Mesothelial cell of epicardium (in vitro differentiated cells): ENCODE measurements at places on chromosomes 16 and 17.

- H3K27ac ChIP-seq: no peak overlapping the region
- no peak overlapping the region for H3K4me3 ChIP-seq
- no peak for DNase-seq
- H3K4me1 ChIP-seq: peaks cover 4% of the 10 kb centered on the region
- H3K36me3 ChIP-seq: peaks cover 9% of the 10 kb centered on the region
These were observed 56.4 kb downstream of the WWOX start for GRCh38 chr16:78155791-78156345.

DNA sequence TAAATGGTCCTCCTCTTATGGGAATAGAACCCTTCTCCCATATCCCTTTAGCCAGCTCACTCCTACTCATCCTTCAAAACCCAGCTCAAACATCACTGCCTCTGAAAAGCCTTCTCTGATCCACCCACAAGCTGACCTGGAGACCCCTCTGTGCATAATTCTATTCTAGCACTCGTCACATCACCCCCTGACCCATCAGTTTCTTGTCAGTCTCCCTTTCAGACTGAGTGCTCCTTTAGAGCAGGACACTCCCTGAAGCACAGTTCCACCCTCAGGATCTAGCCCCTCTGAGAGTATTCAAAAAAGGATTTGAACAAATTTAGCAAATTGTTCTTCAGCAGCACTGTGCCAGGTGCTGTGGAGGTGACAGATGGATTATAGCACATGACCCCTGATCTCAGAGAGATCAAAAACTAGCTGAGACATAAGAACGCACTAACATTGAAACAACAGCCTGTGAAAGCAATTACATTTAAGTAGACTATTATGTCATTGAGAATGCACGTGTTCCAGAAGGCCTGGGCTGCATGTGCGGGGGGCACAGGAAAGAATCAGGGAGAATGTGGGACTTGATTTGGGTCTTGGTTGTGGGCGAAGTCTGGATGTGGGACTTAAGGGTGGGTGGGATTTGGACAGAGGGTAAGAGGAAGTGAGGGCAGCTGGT lies 43.5 kb downstream of the MRPS23 start:
- peaks cover 23% of the 10 kb centered on the region for H3K4me1 ChIP-seq
- no peak overlapping the region for H3K4me3 ChIP-seq
- H3K27me3 ChIP-seq: peaks cover 27% of the 10 kb centered on the region
- H3K36me3 ChIP-seq: no peaks in the 10 kb centered on the region
- H3K27ac ChIP-seq: no peak overlapping the region
- no peak for DNase-seq

DNA sequence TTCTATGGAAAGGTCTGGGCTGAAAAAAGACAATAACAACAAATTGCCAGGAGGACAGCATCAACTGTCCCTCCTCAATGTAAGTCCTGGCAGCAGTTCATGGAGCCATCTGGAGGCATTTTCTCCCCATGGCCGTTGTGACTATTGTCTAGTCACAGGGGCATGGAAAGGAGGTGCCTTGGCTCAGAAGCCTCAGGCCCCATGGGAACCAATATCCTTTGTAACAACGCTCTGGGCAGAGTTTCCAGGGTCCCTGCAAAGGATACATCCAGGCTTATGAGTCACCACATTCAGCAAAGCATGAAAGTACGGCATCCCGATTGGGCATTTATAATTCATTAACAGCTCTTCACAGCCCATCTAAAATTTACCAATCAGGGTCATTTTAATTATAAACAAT lies 85.2 kb downstream of the GLG1 start:
- H3K36me3 ChIP-seq: peaks cover 41% of the 10 kb centered on the region
- H3K27ac ChIP-seq: no peak overlapping the region
- H3K4me1 ChIP-seq: no peaks in the 10 kb centered on the region
- no peak overlapping the region for H3K4me3 ChIP-seq
- H3K27me3 ChIP-seq: no peaks in the 10 kb centered on the region

DNA sequence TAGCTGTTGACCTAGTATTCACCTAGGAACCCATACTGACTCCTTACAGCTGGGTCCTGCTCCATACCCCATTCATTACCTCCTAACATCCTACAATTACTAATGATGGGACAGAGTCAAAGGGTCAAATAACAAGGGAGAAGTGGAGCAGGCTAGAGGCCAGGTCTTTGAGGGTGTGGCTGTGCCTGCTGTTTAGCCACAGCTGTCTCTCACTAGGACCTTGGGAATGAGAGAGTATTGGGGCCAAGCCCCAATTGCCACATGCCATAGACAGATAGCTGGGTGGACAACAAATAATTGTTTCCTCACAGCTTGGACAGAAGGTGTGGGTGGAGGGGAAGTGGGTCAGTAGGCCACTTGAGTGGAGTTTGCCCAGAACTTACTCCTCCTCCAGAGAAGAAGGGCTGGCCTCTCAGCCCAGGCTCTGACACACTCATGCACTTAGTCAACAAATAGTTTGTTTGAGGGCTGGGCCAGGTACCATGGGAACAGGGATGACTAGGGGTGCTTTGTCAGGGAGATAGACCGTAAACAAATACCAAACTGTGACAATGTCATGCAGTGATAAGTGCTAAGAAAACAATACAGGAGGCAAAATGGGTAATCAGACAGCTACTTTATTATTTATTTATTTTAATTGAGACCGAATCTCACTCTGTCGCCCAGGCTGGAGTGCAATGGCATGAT lies 10.2 kb upstream of the CENPT start:
- H3K4me3 ChIP-seq: no peak overlapping the region
- peak overlapping the region; percentile 58 for H3K27ac ChIP-seq
- no peak for DNase-seq
- peaks cover 10% of the 10 kb centered on the region for H3K4me1 ChIP-seq

DNA sequence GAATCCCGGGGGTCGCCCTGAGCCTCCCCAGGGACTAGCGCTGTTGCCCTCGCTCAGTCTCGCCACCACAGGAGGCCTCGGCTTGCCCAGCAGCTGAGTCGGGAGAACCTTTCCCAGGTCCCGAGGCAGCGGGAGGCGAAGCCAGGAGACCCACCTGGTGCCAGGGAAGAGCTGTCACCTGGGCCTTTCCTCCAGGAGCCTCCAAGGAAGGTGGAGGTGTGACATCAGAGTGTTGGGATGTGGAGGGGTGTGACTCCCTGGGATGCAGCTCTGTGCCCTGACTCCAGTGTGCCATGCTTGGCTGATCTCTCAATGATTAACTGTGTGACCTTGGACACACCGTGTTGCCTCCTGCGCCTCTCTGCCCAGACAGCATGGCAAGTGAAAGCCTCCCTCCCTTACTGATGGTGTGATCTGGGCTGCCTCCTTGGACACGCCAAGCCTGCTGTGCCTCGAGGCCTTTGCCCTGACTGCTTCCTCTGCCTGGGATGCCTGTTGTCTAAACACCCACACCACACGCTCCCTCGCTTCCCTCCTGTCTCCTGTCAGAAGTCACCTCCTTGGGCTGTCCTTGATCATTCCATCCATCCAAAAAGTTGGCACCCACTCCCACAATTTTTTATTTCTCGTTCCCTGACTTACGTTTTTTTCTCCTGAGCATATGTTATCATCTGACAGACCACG lies 88.0 kb downstream of the CMIP start:
- no peaks in the 10 kb centered on the region for H3K27me3 ChIP-seq
- peaks cover 17% of the 10 kb centered on the region for H3K4me1 ChIP-seq
- peaks cover 25% of the 10 kb centered on the region for H3K36me3 ChIP-seq
- peak overlapping the region; percentile 54 for H3K27ac ChIP-seq
- DNase-seq: no peak

- H3K27me3 ChIP-seq: no peaks in the 10 kb centered on the region
- H3K4me3 ChIP-seq: peak overlapping the region; percentile 81
- peaks cover 11% of the 10 kb centered on the region for H3K36me3 ChIP-seq
These were observed 1.6 kb downstream of the ZNF629 start for GRCh38 chr16:30785126-30786106.

- H3K4me3 ChIP-seq: no peak overlapping the region
- no peaks in the 10 kb centered on the region for H3K4me1 ChIP-seq
- no peak for DNase-seq
- H3K27me3 ChIP-seq: no peaks in the 10 kb centered on the region
- H3K27ac ChIP-seq: no peak overlapping the region
These were observed 11.6 kb downstream of the ZACN start for GRCh38 chr17:76090517-76091129.

DNA sequence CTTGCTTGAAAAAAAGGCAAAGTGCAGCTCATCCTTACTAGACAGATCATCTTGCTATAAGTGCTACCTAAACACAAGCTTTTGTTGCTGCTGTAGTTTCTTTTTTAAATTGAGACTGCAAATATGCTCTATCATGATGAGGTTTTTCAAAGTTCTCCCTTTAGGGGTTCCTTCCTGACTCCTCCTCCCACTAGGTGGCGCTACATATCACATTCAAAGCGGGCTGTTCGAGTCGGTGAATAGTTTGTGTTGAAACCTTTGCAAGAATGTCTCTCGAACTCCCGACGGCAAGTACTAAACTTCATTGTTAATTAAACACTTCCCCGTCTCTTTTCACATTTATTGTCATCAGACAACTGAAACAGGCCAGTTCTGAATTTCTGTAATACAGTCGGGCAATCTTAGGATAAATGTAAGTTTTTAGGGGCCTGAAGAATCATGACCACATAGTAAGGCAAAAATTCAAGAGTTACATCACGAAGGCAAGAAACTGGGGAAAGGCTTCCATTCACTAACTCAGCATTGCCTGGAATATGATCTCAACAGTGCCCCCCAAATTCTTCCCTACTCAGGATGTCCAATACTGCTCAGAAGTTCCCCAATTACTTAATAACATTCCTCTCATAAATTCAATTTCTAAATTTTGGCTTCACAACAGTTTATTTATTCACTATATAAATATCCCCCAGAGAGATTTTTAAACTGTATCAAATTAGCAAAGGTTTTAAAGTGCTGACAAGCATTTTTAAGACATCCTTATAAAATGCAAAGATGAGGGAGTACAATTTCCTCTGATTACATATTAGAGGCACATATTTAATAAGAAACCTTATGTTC lies 6.7 kb downstream of the HS3ST3A1 start:
- no peak overlapping the region for H3K27ac ChIP-seq
- DNase-seq: peak; percentile 67
- no peak overlapping the region for H3K4me3 ChIP-seq
- H3K4me1 ChIP-seq: peaks cover 85% of the 10 kb centered on the region

DNA sequence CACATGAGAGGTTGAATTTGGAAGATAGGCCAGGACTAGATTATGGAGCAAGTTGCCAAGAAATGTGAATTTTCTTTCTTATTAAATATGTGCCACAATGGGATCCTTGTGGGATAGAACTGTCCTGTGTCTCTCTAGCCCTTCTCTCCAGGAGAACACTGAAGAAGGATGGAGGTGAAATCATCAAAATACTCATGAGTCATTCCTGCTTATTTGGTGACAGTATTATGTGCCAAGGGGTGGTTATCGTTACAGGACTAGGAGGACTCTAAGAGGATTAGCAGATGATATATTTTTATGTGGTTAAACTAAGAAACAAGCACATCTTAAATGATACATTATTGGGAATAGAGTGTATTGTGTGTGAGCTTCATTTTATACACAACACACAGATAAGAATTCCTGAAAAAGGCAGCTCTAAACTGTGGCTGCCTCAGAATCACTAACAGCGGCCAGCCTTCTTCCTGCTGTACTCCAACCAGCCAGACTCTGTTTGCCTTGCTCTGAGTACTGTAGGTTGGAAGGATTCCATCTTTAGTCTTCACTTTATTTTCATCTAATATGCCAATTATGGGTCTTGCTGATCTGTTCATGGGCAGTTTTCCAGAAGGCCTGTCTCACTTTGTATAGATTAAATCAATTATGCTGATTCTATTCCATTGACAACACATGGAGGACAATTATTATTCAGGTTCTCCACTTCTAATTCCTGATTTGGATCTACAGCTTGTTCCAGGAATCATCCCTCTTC lies 325.8 kb downstream of the ABCC12 start:
- DNase-seq: no peak
- H3K4me3 ChIP-seq: no peak overlapping the region
- H3K27ac ChIP-seq: no peak overlapping the region
- H3K36me3 ChIP-seq: peaks cover 2% of the 10 kb centered on the region

GRCh38 chr16:84810518-84811273 lies 9.1 kb upstream of the CRISPLD2 start:
- no peaks in the 10 kb centered on the region for H3K36me3 ChIP-seq
- peaks cover 9% of the 10 kb centered on the region for H3K27me3 ChIP-seq
- H3K4me1 ChIP-seq: peaks cover 7% of the 10 kb centered on the region
- DNase-seq: no peak

DNA sequence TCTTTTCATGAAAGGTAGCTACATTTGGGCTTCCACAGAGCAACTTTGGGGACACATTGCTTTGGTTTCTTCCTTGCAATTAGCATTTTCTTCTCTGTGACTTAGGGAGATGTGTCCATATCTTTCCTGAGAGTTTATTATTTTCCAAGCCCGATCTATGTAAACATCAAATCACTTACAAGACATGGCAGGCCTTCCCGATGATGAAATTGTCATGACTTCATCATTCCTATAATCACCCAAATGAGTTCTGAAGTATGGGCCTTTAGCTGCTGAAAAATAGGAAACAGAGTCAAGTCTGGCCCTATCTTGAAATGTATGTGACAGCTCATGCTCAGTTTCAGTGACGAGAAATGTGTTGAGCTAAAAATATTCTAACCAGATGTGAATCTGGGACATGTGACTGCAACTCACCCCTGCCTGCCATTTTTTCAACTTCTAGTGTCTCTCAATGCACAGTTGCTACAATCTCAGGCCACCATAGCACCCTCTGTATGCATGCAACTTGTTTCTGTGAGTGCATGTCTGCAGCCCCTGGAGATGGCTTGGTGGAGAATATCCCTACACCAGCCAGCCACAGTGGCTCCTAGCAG lies 199.6 kb upstream of the MAF start:
- no peak overlapping the region for H3K4me3 ChIP-seq
- no peak overlapping the region for H3K27ac ChIP-seq

- DNase-seq: no peak
- no peak overlapping the region for H3K4me3 ChIP-seq
- peaks cover 16% of the 10 kb centered on the region for H3K36me3 ChIP-seq
- no peak overlapping the region for H3K27ac ChIP-seq
These were observed 10.6 kb upstream of the CPHXL2 start for GRCh38 chr16:75687361-75687760.

GRCh38 chr16:69240331-69240730 lies 53.4 kb downstream of the SNTB2 start:
- no peak for DNase-seq
- H3K27ac ChIP-seq: no peak overlapping the region
- H3K4me3 ChIP-seq: no peak overlapping the region
- H3K27me3 ChIP-seq: no peaks in the 10 kb centered on the region
- peaks cover 20% of the 10 kb centered on the region for H3K4me1 ChIP-seq

DNA sequence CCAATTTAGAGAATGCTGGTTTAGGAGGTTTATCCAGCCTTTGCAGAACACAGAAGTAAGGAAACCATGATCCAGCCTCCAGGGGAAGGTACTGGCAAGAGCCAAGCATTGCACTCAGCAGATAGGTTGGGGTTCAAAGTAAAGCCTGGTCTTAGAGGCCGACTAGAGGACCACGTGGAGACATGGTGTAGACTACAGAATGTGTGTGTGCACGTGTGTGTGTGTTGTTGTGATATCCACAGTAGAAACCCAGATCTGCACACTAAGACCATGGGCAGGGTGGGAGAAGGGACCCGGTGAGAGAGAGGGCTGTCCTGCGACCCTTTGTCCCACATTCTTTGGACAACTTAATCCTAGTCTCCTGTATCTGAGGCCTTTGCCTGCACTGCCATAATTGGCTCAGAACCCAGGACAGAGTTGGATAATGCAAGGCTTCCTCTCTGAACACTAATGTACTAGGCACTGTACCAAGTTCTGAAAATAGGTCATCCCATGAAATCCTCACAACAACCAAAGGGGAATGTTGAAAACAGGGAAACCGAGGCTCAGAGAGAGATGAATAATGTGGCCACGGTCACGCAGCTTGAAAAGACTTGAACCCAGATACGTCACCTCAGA lies 325.1 kb upstream of the HSBP1 start:
- no peak for DNase-seq
- H3K4me3 ChIP-seq: no peak overlapping the region
